ENCODE measurements at places on chromosomes 3 and 15. TPM values are rescaled to one million over a fixed set of nuclear protein-coding genes. Genes with fewer than 3 reads are reported as not detected.

PLCH1 gene
- 12.0 TPM for total RNA-seq

TMIE gene
- 2.1 TPM for total RNA-seq

ZNF860 gene
- total RNA-seq: 1.9 TPM

CYP1A1 gene
- 0.29 TPM for total RNA-seq

ACAN gene
- total RNA-seq: not detected

PAQR5 gene
- 0.28 TPM for total RNA-seq

IQCH gene
- 1.2 TPM for total RNA-seq

GRCh38 chr3:188489639-188490405 lies 335.9 kb downstream of the LPP start:
- H3K27me3 ChIP-seq: no peaks in the 10 kb centered on the region
- H3K4me3 ChIP-seq: no peak overlapping the region
- no peak overlapping the region for H3K27ac ChIP-seq
- no peak for DNase-seq
- H3K4me1 ChIP-seq: no peaks in the 10 kb centered on the region

DNA sequence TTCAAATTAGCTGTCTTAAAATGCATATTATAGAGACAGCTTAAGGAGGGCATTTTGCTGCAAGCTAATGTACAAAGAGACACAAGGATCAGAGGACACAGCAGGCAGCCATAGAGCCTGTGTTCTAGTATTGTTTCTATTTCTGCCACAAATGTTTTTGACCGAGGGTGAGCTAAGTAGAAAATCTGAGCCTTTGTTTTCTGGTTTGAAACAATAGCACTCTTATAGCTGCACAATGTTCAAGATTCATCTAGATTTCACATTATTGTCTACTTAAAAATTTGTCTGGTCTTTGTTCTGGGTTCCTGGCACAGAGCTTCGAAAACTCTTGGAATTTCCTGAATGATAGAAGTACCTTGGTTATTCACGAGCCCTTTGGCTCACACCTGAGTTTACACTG lies 40.0 kb upstream of the TUSC7 start:
- H3K4me1 ChIP-seq: no peaks in the 10 kb centered on the region
- DNase-seq: no peak
- no peak overlapping the region for H3K27ac ChIP-seq
- no peak overlapping the region for H3K4me3 ChIP-seq

DNA sequence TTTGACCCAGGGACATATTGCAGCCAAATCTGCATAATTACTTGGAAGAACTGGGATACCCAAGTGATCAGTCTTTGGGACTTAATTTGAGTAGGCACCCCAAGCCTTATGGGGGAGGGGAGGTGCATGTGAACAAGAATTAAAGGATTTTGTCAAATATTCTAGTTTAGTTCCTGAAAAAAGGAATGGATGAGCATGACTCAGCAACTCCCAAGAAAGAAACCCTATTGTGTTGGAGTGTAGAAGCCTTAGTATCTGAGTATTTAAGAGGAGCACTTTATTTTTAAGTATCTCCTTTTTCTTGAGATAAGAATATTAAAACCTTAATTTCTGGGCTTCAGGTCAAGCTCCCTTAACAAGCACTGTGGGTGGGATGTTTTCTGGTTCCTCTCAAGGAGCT lies 222.4 kb downstream of the CD47 start:
- no peaks in the 10 kb centered on the region for H3K27me3 ChIP-seq
- H3K27ac ChIP-seq: no peak overlapping the region
- H3K4me3 ChIP-seq: no peak overlapping the region
- H3K4me1 ChIP-seq: no peaks in the 10 kb centered on the region
- H3K36me3 ChIP-seq: no peaks in the 10 kb centered on the region

DNA sequence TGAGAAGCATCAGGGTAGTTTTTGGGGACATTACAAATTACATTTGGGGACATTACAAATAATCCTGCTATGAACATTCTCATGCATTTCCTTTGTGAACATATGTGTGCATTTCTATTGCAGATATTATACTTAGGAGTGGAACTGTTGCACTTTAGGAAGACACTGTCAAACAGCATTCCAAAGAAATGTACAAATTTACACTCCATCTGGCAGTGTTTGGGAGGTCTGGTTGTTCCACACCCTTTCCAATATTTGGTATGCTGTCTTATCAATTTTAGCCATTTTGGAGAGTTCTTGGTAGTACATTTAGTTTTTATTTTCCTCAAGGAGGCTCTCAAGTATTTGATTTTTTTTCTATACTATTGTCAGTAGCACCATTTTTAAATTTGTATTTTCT lies 419.1 kb upstream of the ARHGEF26 start:
- H3K36me3 ChIP-seq: no peaks in the 10 kb centered on the region
- no peaks in the 10 kb centered on the region for H3K4me1 ChIP-seq
- H3K27me3 ChIP-seq: no peaks in the 10 kb centered on the region
- no peak overlapping the region for H3K4me3 ChIP-seq
- DNase-seq: no peak

DNA sequence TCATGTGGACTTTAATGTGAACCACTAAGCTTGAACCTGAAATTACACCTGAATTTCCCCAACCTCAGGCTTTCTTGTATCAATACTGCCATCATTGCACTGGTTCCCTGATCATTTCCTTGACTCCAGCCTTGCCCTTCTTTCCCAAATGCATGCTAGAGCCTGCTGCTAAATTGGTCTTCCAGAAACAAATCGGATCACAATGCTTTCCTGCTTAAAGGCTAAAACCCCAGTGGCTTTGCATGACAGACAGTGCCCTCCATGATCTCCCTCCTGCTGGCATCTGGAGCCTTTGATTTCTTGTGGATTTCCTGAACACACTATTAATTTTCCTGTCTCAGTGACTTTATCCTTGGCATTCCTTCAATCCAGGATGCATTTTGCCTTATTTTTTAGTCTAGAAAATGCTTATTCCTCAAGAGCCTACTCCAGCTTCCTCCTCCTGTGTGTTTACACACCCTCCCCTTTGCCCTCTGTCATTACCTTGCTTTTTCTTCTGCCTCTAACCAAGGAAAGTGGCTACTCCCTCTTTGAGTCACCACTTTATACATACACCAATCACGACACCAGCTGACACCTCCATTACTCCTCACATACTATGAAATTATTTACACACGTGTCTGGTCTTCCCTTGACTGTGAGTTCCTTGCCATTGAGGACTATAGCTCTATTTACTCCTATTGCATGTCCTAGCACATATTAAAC lies 214.6 kb downstream of the KCNAB1 start:
- no peaks in the 10 kb centered on the region for H3K4me1 ChIP-seq
- no peak for DNase-seq
- no peaks in the 10 kb centered on the region for H3K36me3 ChIP-seq

DNA sequence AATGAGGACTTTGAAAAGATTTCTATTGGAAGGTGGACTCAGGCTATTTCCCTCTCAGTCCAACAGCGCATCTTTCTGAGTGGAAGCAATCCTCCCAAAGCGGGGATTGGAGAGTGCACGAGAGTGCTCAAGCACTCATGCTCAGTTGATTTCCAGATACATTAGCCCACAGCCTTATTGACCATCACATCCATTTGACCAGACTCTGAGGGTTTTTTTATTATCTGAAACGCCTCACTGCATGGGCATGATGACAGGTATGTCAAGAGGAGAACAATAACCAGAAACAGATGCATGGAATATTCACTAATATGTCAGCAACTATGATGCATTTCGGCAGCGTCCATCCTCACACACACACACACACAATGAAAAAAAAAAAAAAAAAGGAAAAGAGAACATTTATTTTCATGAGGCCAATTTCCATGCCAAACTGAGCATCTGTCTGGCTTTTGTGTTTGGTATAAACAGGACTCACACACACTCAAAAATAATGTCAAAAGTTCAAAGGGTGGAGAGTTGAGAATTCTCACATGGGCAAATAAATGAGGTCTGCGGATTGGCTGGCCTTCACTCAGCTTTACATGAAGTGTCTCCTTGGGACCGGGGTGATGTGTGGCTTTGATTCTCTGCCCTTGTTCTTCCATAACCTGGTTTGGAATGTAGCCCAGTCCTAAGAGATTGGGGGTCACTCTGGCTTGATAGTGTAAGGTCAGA lies 371.6 kb downstream of the MCTP2 start:
- H3K36me3 ChIP-seq: no peaks in the 10 kb centered on the region
- DNase-seq: no peak
- no peak overlapping the region for H3K27ac ChIP-seq
- no peaks in the 10 kb centered on the region for H3K27me3 ChIP-seq

DNA sequence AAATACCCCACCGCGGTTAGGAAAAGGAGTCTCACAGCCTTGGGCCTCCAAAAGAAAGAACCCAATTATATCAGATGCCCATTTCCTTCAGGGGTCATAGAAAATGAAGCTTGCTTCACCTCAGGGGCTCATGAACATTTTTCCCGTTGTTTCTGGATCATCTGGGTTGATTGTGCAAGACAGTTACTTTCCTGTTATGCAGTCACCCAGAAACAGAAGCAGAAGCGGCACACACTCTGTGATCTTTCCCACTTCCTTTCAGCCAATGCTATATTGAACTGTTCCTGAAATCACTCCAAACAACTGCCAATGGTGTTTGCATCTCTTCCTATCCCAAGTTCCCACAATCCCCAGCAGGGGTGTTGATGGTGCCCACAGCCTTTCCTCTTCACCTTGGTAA lies 295.6 kb upstream of the RASGRP1 start:
- H3K36me3 ChIP-seq: no peaks in the 10 kb centered on the region
- no peak for DNase-seq
- H3K4me3 ChIP-seq: no peak overlapping the region
- no peaks in the 10 kb centered on the region for H3K4me1 ChIP-seq
- no peak overlapping the region for H3K27ac ChIP-seq

GRCh38 chr3:129087138-129087702 lies 26.6 kb downstream of the GP9 start:
- H3K36me3 ChIP-seq: no peaks in the 10 kb centered on the region
- no peak overlapping the region for H3K4me3 ChIP-seq
- no peaks in the 10 kb centered on the region for H3K27me3 ChIP-seq
- H3K4me1 ChIP-seq: no peaks in the 10 kb centered on the region

- no peaks in the 10 kb centered on the region for H3K4me1 ChIP-seq
- DNase-seq: no peak
- H3K27me3 ChIP-seq: no peaks in the 10 kb centered on the region
These were observed 13.7 kb upstream of the CCR3 start for GRCh38 chr3:46228260-46229242.

DNA sequence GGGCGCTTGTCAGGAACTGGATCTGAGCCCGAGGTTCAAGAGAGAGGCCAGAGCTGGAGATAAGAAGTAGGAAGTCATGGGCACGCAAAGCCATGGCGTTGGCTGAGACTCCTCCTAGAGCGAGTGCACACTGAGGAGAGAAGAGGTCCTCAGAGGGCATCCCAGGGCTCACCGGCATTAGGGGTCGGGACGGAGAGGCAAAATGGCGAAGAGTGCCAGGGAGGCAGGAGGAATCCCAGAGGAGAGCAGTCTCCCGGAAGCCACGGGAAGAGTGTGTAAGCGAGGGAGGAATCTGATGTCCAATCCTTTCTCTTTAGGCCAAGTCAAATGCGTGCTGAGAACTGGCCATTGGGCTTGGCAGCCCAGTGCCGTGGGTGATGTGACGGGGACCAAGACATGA lies 24.0 kb downstream of the EFCC1 start:
- H3K36me3 ChIP-seq: no peaks in the 10 kb centered on the region
- H3K4me3 ChIP-seq: no peak overlapping the region
- no peaks in the 10 kb centered on the region for H3K27me3 ChIP-seq
- no peaks in the 10 kb centered on the region for H3K4me1 ChIP-seq
- no peak overlapping the region for H3K27ac ChIP-seq

GRCh38 chr15:62135532-62136134 lies 29.5 kb downstream of the C2CD4B start:
- H3K4me3 ChIP-seq: no peak overlapping the region
- no peaks in the 10 kb centered on the region for H3K27me3 ChIP-seq
- no peaks in the 10 kb centered on the region for H3K4me1 ChIP-seq
- H3K36me3 ChIP-seq: no peaks in the 10 kb centered on the region
- peak; percentile 49 for DNase-seq

GRCh38 chr3:190357468-190357867 lies 30.5 kb upstream of the CLDN16 start:
- no peak overlapping the region for H3K27ac ChIP-seq
- no peak overlapping the region for H3K4me3 ChIP-seq
- H3K36me3 ChIP-seq: no peaks in the 10 kb centered on the region
- no peaks in the 10 kb centered on the region for H3K4me1 ChIP-seq
- DNase-seq: no peak

DNA sequence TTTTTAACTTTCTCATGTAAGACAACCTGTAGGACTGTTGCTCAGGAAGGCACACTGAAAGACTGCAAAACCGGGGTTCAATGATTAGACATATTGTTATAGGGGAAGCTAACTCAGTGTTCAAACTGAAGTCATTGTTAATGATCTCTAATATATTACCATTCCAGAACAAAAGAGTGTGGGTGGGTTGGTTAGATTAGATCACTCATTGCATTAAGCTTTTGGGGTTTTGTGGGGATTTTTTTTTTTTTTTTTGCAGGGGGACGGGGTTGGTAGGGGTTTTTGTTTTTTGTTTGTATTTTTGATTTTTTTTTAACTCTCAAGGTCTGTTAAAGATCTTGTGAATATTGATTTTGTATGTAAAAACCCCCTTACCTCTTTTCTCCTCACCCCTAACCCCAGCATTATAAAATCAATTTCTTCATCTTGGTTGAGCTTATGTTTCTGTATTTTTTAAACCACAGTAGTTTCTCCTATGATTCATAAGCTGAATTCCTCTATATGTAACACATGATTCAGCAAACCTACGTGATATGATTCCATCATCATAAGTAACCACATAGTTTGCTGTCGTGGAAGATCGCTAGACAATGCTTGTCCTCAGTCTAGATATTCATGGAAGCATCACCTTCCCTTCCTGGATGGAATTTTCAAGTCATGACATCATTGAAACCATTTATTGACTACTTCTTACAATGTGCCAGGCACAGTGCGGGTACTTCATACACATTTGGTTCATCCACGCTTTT lies 544.1 kb upstream of the MDFIC2 start:
- no peak for DNase-seq
- H3K27ac ChIP-seq: no peak overlapping the region
- no peak overlapping the region for H3K4me3 ChIP-seq

GRCh38 chr15:41575282-41575681 lies 16.3 kb downstream of the TYRO3 start:
- DNase-seq: no peak
- H3K4me1 ChIP-seq: no peaks in the 10 kb centered on the region
- no peak overlapping the region for H3K27ac ChIP-seq
- H3K4me3 ChIP-seq: no peak overlapping the region
